Central memory CD8-positive, alpha-beta T cell (primary cell): ENCODE measurements at places on chromosomes 12 and 14.

DNA sequence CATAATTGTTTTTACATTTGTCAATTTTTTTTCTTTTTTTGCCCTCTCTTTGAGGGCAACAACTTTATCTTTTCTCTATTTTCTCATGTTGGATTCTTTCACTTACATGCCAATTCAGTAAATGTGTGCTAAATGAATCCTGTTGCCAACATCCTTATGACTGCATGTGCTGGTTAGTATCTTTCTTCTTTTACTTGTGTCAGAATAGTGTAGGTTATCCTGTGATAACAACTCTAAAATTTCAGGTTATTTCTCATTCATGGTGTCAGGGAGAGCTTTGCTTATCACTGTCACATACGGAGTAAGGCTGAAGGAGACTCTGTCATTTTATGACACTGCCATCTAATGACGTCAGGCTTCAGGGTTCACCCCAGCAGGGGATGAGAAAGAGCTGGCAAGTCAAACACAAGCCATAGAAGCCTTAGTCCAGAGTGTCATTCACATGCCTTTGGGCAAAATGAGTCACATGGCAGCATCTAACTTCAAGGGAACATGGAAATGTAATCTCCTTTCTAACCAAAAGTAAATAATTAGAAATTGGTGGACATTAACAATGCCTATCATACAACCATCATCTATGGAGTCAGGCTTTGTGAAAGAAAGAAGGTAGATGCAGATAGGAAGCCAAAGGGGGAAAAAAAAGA lies 242.5 kb upstream of the ATP2B1 start:
- DNase-seq = no peak

- no peak for DNase-seq
Observed at GRCh38 chr12:109716092-109716479, 2.5 kb downstream of the FAM222A start.

DNA sequence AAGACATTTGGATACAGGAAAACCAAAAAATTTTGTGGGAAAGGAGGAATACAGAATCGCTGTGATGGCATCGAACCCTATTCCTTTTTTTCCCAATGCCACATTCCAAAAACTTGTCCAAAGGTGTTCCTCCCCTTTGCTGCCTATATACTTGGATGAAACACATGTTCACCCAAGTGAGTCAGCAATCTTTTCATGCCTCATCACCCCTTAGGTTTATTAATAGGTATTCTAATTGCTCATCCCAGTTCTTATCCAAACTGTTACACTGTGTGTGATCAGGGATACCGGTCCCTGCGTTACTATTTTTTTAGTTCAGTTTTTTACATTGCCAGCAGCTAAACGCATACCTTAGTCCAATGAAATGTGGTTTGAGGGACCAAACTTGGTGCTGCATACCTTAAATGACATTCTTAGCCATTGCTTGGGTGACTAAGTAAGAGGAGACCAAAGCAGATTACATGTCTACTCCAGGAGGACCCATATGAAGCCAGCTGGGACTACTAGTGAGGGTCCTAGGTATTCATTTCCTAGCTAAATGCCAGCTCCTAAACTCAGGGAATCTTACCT lies 20.6 kb upstream of the ST8SIA1 start:
- no peak for DNase-seq

DNA sequence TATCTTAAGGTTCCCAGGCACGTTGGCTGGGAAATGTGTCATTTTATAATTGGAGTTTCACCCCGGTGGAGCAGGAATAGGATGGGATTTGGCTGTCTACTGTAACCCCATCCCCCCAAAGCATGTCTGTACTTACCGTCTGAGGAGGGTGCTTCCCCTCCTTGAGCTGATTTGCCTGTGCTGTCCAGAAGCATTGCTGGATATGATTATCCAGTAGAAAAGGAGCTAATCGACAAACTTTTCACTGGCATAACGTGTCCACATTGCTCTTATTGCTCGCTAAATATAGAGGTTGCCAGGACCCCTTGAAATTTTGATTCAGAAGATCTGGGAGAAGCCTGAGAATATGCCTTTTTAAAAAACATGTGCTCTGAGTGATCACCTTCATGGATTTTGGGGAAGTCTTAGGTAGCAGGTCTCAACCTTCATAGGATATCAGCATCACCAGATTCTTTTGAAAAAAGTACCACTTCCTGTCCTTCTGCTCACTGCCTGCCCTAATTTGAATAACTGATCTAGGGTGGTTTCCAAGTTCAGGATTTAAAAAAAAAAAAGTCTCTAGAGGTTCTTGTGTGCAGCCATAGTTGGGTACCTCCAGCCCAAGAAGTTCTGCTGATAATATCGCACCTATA lies 80.4 kb upstream of the KCNA1 start:
- DNase-seq = no peak
